ENCODE measurements at places on chromosomes 6 and 20.

GRCh38 chr20:2826655-2827054 is 10.5 kb downstream of the TMEM239 start:
- no peak for DNase-seq

DNA sequence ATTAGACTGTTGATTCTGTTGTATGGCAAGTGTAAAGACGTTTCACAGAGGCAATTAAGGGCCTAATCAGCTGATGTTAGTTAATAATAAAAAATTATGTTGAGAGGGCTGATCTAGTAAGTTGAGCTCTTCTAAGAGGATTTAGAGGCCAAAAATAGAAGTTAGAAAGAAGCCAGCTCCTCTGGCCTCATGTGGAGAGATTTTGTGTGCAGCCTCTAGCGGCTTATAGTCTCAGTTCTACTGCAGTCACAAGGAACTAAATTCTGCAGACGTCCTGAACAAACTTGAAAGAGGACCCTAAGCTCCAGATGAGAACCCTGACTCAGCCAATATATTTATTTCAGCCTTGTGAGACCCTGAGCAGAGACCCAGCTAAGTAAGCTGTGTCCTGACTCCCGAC is 498.6 kb downstream of the BTBD3 start:
- no peak for DNase-seq

DNA sequence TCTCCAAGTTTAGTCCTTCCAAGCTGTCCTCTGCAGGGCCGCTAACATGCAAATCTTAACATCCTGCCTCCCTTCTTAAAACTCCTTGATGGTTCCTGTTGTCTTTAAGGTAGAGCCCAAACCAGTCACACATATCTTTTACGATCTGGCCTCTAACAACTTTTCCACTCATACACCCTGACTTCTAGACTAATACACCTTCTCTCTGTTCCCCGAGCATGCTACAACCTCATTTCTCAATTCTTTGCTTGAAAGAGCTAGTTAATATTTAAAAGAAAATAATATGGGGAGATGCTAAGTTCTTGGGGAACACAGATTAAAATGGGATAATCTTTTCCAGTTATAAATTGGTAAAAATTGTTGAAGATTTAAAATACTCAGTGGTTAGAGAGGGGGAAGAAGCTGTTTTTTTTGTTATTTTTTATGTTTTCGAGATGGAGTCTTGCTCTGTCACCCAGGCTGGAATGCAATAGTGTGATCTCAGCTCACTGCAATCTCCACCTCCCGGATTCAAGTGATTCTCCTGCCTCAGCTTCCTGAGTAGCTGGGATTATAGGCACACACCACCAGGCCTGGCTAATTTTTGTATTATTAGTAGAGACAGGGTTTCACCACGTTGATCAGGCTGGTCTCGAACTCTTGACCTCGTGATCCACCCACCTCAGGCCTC is 250.7 kb downstream of the MAFB start:
- no peak for DNase-seq

GRCh38 chr6:45835721-45836437 is 179.8 kb downstream of the CLIC5 start:
- peak; percentile 57 for DNase-seq

DNA sequence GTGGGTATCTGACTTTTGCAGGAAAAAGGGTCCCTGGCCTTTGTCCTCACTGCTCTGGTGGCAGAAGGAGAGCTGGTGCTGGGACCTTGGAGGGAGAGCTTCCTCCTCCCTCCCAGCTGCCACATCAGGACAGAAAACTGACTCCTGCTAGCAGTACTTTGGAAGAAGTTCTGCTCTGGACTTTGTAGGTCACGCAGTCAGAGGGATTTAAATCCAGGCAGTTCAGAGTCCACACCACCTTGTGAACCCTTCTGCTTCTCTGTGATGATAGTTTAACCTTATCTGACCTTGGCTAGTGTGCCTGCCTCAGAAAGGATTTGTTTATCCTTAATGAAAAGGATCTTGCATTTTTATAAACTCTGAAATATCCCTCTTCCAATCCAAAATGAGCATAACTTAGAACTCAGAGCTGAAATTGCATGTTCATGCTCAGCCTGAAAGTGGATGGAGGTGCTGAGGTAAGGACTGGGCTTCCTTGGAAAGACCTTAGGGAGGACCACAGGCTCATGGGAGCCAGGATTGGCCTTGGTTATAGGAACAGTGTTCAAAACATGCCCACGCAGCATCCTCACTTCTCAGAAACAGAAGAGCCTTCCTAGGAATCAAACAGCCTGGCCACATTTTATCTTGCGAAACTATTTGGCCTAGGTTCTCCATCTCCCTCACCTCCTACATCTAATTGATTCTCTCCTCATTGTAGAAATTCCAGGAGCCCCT is 123.9 kb upstream of the SASH1 start:
- DNase-seq, result no peak
